ENCODE measurements at places on chromosomes 13 and 19.

DNA sequence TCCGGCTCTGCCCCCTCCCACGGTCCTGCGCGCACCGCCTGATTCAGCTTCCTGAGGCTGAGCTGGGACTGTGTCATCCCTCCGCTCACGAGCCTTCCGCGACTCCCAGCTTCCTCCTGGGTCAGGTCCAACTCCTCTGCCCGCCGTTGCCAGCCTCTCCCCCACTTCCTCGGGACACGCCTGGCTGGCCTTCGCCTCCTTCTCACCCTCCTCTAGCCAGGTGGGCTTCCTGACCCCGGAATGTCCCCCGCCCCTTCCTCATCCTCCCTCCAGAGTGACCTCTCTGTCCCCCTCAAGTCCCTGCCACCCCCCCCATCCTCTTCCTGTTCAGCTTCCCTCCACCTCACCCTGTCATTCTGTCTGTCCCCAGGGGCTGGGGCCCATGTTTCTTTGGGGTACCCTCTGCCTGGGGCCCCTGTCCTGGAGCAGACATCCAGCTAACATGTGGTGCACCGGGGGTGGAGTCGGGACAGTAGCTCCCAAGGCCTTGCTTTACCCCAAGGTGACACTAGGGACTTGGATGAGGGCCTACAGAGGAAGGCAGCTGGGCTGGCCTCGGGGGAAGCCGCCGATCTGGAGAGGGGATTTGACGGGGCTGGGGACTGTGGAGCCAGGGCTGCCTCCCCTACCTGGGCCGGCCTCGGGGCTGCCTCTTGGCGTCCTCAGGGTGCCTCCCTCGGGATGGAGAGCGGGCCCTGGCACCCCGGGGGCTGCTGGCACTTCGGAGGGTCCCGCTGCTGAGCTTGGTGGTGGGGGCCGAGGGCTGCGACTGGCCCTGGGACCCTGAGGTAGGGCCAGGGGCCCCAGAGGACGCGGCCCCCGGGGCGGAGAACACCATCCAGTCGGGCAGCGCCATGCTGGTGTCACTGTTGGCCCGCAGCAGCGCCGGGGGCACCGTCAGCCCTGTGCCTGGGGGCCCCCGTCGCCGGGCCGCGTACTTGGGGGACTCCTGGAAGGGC is 16.5 kb downstream of the SHANK1 start:
- DNase-seq = no peak

GRCh38 chr13:97246596-97247158 is 24.5 kb downstream of the MBNL2 start:
- DNase-seq = no peak

DNA sequence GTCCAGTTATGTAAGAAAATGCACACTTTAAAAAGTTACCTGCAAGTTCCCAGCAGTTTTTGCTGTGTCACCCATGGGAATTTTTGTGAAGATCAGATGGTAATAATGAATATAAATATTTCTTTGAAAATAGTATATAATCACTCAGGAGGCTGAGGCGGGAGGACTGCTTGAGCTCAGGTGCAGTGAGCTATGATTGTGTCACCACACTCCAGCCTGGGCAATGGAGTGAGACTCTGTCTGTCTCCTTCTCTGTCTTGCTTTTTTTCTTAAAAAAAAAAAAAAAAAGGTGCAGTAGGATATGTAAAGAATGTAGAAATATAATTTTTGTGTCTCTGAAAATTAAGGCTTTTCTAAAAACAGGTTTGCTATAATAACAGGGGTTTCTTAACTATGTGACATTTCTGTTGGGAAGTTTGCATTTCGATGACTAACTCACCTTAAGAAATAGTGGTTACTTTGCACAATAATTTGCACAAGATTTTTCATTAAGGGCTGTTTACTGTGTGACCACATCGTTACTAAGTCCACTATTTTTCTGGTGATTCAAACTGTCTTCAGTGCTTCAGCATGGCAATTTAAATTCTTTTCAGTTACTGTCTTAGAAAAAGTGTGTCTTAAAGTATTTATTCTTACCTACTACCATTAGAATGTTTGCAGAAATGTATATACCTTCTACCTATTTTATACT is 37.3 kb downstream of the DNAJC3 start:
- peak; percentile 2 for DNase-seq

DNA sequence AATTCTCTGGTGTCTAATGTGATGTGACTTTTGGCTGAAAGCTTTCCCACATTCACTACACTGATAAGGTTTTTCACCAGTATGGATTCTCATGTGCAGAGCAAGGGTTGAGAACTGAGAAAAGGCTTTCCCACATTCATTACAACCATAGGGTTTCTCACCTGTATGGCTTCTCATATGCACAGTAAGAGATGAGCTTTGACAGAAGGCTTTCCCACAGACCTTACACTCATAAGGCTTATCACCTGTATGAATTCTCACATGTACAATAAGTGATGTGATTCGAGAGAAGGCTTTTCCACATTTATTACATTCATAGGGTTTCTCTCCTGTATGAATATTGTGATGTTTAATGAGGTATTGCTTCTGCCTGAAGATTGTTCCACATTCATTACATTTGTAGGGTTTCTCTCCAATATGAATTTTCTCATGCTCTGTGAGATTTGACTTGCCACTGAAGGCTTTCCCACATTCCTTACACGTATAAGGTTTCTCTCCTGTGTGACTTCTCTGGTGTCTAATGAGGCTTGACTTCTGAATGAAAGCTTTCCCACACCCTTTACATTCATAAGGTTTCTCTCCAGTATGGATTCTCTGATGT is 14.0 kb downstream of the ZNF260 start:
- DNase-seq = no peak

DNA sequence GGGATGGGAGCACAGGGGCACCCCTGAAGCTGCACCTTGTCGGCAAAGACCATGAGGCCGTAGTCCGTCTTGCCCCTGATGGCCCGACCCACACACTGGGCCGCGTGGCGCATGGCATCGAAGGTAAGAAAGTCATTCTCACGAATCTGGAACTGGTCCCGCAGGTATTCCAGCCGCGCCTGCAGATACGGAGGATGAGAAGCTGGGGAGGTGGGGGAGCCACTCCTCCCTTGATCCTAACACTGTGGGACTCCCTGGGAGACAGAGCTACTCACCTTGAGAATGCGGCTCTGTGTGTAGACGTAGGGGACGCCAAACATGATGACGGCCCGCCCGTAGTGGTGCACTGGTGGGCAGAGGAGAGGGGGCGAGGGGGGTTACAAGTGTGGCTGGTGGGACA is 11.9 kb downstream of the KLC3 start:
- no peak for DNase-seq

DNA sequence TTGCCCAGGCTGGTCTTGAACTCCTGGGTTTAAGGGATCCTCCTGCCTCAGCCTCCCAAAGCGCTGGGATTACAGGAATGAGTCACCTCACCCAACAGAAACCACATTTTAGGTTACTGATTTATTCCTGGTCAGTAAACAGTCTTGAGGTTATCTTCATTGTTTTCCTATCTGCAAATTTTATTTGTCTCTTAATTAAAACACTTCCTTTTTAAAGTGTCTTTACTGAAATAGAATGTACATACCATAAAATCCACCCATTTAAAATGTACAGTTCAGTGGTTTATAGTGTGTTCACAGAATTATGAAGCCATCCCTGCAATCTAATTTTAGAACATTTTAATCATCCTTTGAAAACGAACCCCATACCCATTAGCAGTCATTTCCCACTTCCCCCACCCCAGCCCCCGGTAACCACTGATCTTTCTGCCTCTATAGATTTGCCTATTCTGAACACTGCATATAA is 63.0 kb downstream of the MAP4K1 start:
- DNase-seq = no peak

DNA sequence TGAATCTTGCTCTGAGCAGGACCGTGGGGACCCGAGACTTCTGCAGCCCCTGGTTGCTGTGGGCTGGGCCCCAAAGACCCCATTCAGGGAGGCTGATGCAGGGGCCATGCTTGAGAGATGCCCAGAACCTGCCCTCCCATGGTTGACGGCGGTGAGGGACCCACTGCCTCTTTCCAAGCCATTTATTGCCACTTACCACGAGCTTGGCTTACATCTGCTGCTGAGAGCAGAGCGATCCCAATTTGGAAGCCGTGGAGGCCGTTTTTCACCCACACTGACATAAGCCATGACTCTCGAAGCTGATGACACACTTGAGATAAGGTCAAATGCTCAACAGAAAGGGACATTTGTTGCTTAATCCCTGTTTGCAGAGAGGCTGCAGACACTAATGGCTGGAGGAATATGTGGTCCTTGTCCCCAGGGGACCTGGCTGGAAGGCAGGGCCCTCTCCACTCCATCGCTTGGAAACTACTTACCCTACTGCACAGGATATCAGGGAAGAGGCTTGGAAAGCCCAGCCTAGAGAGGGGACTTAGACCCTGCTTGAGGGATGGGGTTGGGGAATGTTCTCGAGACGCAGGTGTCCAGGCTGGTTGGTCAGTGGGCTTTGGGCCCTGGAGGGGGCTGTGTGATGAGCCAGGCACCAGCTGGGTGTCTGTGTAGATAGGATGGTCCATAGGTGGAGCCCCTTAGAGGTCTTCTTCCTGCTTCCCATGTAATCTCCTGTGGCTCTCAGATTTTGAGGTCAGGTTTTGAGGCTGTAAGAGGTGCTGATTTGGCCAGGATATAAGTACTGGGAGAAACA is 15.3 kb downstream of the ZNF536 start:
- no peak for DNase-seq

DNA sequence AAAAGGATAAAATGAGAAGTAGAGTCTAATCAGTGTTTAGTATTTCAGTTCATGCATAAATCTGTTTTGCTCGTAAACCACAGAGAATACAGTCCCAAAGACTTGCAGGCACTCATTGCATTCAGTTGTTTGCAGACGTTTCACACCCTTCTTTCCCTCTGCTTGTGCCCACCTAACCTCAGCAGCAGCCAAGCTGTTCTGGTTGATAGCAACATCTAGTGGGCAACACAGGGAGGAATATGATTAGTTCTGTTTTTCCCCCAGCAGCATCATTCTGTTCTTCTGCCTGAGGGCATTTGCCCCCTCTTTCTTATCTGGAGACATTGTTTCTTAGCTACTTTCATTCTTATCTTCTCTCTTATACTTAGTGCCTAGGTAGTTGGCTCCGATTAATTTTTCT is 135.6 kb downstream of the PAN3 start:
- DNase-seq = no peak

GRCh38 chr13:60689571-60689970 is 292.6 kb downstream of the TDRD3 start:
- no peak for DNase-seq
